ENCODE measurements at places on chromosomes 13 and 19.

DNA sequence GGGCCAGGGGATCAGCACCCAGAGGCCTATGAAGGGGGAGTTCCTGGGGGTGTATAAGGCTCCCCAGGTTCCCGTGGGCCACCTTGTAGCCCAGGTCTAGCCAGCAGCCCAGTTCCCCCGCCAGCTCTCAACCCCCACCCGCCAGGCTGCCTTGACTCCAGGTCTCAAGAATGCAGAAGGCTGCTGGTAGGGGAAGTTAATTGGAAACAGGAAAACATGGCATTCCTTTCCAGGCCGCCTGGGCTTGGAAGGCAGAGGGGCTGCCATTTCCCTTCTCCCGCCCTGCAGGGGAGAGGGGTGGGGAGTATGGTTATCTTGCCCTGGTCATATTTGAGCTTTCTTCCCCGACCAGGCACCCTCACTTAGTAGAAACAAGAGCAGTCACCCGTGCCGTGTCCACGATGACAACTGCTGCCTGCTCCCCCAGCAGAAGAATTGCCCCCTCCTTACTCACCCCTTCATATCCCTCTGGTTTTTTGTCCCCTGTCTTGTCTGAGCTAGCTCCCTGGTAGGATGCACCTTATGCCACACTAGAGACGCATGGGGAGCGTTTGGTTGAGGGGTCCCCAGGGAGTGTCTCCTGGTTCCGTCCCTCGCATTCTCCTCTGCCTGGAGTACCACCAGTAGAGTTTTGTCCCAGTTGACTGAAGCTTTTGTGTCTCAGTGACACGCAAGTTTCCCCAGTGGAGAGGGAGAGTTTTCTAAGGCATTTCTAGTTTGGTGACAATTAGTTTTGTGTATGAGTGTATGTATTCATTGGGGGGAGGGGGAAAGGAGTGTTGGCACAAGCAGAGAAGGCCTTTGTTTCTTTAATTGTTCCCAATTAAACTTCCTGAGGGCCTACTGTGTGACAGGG, 4.5 kb downstream of the BICRA start:
- no peak for DNase-seq

DNA sequence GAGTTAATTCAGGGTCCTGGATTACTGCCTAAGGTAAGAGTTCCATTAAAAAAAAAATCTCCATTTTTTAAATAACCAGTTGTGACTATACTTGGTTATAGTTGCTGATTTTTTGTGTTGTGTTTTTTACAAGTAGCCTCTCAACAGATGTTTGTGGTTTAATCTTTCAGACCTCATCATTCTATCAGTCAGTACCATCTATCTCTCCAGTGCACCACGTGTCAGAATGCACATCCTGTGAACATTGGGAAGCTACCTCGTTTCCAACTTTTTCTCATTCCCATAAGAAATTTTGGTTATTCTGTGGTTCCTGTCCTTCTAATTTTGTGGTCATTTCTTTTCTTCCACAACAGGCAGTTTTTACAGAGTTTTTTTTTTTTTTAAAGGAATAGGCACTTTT, 39.2 kb downstream of the WDFY2 start:
- no peak for DNase-seq

GRCh38 chr19:33376423-33376822, 2.9 kb downstream of the CEBPG start:
- DNase-seq, result no peak

DNA sequence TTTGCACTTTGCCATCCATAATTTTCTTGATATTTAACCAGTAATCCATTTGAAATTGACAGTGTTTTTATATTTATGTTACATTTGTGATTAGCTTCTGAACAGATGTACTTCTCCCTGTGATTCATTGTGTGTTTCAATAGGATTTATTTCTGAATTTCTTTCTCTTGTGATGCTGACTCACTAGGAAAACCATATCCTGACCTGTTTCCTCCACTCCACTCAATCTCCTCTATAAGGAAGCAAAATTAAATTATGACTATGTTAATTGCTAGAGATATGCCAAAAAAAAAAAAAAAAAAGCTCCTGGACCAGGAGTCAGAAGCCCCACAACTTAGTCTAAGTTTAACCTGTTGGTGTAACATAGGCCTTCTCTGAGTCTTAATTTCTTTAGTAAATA, 614.6 kb upstream of the SPRY2 start:
- DNase-seq, result no peak

GRCh38 chr13:31200637-31200971, 829 bp downstream of the B3GLCT start:
- DNase-seq, result peak; percentile 50

- DNase-seq, result peak; percentile 55
Measured at GRCh38 chr19:10431254-10431942, 11.1 kb downstream of the PDE4A start.

- no peak for DNase-seq
Measured at GRCh38 chr19:54432144-54432738, 16.8 kb upstream of the LENG8 start.

DNA sequence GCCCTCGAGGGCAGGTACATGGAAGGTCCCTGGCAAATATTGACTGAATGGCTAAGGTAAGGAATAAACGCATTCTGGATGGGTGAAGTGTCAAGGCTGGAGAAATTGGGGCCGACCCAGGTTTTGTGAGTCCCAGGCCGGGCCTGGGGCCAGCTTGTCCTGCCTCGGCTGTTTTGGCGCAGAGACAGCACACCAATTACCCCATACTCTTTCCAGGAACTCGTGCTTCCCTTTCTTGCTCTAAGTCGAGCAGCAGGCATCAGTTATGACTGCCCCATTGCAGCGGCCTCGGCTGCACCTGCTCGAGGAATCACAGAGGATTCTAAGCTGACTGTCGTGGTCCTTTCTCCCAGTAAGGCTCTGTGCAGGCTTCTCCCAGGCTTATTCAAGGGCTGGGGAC, 67.1 kb downstream of the ZNF536 start:
- no peak for DNase-seq

DNA sequence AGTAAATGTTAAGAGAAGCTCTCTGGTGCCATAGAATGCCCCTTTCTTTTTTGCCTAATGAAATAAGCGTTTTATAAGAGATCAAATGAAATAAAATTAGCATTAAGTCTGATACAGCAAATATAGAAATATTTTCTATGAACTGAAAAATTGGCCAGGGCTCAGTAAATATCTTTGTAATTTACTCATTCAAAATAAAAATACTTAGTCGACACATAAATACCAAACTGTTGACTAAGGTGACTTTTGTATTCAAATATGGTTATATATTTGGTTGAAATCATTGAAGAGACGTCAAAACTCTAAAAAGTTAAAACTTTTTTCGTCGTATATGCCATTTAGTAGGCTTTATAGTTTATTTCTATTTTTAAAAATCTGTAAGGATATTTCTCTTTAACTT, 25.6 kb downstream of the IPO5 start:
- DNase-seq, result no peak

DNA sequence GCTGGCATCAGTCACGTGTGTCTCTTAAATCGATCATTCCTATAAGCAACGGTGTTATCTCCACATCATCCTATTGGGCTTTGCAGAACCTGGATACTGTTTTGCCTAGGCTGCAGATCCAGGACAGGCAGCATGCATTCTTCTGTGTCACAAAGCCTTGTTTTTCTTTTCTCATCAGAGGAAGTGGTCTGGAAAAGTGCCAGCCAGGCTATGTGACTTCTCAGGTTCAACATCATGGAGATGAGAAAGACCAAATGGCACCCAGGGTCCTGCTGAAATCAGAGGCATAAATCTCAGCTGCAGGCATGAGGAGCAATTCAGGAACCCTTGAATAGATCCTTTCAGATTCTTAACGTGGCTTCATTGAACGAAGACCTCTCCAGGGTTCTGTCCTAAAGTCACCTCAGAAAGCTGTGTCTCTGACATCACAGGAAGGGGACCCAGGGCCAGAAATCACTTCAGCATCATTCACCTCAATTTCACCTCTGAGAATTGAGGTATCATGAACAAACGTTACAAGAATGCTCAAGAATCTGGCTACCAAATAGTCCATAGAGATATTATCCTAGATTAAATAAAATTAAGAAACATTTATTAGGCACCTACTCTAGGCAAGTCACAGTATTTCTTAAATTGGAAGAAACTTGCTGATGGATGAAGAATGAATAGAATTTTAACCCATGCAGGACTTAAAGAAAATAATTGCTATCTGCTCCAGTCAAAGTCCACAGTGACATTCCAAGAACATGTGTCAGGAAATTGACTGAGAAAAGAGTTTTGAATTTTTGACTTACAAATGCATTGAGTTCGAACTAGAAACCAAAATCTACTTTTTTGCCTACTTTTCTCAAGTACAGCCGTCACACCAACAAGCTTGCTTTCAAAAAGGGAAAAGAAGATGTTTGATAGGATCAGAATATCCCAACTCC, 124.1 kb downstream of the COG6 start:
- peak; percentile 24 for DNase-seq

DNA sequence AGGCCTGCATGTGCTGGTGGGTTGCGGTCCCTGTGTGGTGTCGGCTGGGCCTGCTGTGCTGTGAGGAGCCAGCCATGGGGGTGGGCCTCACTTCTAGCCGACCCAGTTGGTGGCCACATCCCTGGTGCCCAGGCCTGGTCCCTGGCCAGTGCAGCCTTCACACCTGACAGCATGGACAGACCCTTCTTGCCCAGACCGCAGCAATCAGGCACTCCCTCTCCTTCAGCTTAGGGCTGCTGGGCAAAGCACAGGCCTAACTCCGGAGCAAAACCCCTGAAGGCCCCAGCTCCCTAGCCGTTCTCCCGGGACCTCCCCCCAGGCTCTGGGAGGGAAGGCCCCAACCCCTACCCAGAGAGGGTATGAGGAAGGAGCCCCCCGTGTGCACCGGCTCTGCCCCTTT, 6.6 kb upstream of the MCF2L start:
- DNase-seq, result no peak

DNA sequence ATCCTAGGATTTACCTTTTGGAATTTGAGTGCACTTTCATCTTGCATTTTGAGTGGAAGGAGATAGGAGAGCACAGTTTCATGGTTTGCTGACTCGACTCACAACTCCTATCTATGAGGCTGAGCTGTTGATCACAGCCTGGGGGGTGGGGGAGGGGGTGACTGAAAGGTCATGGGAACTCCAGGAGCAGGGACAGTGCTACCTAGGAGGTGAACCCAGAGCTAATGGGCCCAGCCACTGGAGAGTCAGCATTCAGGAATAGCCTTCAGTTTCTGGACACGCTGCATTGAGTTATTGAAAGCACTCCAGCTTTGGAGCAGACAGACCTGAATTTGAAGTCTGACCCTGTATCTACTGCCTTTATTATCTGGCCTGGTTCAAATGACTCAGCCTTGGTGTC, 339.9 kb downstream of the SLC7A1 start:
- DNase-seq, result no peak

- no peak for DNase-seq
Measured at GRCh38 chr19:47419030-47419783, at the start of gene MEIS3. Gene MEIS3, minus strand, starts transcription at chr19:47419527. Its CDS starts 446 bp downstream, at chr19:47419081.

DNA sequence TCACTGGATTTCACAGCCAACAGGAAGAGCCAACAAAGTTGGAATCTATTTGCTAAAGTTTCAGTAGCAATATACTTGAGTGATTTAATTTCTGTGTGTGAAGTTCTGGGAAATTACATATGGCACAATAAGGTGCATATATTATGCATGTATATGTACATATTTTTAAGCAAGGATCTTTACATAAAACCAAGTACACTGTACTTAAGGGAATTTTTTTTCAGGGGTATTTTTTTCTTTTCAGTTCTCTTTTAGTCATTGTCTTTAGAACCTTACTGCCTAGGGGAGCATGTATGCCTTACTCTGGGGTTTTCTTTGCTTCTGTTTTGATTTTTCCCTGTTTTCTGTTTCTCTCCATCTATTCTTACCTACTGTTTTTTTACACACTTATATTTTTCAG, 7.4 kb downstream of the RAP2A start:
- DNase-seq, result no peak

DNA sequence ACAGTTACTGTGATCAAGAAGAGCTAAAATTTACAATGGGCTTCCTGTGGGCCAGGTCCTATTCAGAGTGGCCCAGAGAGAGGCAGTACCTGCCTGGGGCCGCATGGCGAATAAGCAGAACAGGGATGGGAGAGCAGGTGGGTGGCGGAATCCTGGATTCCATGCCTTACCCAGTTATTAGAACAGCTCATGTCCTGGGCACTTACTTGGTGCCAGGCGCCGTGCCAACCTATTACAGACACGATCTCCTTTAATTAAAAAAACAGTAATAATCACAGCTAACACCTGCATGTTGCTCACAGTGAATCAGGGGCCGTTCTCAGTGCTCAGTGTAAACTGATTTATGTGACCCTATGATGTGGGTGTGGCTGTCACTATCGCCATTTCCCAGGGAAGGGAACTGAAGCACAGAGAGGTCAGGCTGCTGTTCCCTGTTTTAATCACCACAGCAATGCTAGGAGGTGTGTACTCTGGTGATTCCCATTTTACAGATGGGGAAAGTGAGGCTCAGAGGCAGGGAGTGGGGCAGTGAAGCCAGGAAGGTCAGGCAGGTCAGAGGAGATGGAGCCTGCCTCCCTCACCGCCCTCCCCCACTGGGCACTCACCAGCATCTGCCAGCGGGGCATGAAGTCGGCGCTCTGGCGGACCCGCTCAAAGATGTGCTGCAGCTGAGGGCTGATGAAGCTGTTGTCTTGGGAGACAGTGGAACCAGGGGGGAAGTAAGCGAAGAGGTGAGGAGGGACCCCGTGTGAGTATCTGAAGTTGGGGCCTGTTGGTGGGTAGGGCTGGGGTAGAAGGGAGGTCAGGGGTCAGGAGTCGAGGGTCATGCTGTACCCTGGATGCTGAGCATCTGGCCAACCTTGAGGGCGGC, 12.0 kb downstream of the COQ8B start:
- no peak for DNase-seq

DNA sequence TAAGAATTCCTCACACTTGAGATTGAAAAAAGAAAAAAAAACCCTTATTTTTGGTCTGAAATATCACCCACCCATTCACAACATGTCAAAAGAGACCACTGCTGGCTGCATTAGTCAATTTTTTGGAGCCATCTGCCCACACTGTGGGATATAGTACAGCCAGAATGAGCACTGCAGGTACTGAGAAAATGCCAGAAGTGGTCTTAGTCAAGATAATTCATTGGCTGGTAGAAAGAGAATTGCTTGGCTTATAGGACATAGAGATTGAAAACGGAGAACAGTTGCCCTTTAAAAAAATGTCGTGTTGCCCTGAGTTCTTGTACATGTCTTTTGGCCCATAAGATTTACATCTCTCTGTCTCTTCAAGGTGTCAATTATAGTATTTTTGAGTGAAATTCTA, 1899.5 kb downstream of the OLFM4 start:
- DNase-seq, result no peak

DNA sequence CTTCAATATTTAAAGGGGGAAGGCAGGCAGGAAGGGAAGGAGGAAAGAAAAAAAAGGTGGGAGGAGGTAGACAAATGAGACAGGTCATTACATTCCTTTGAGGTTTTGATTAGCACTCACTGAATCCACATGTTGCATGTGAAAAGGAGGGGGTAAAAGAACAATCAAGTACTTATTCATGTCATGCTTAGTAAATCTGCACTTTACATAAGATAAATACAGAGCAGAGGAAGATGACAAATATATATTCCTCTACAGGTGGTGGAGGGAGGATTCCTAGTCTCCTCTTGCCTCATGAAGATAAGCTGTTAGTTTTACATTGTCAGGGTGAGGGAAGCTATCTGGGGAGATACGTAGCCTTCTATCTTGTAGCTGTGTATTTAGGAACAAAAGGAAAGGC, 1645.4 kb upstream of the SPRY2 start:
- DNase-seq, result no peak

All from activated naive CD4-positive, alpha-beta T cell treated with Interleukin-2 at 50 U/mL for 16 hours (primary cell).